ENCODE measurements at places on chromosomes 12 and 14.
A peak's percentile ranks its signal among the peaks of the same experiment; 100 is the strongest.

- no peak for DNase-seq
These were observed 60.6 kb downstream of the LGMN start for GRCh38 chr14:92687681-92688433.

GRCh38 chr14:103629503-103630121 lies 601 bp downstream of the KLC1 start:
- peak; percentile 84 for DNase-seq

- peak; percentile 62 for DNase-seq
These were observed 280.0 kb upstream of the RTL1 start for GRCh38 chr14:101183376-101184103.

- DNase-seq, result no peak
These were observed 90.5 kb downstream of the CHST11 start for GRCh38 chr12:104547235-104547634.

- no peak for DNase-seq
These were observed 198.9 kb downstream of the FBXL14 start for GRCh38 chr12:1395421-1395955.

DNA sequence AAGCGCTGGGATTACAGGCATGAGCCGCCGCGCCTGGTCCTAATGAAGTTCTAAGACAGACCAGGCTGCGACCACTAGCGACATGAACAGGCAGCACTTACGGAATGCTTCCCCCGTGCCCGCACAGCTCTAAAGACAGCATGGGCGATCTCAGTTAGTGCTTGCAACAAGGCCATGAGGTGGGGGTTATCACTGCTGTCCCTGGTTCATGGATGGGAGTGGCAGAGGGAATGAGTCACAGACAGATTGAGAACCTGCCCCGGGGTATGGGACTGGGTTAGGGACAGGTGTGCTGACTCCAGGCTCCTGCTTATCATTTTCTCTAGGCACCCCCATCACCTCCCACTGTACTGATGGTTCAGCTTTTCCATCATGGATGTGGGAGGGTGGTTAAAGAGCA lies 160.9 kb downstream of the VRK1 start:
- DNase-seq, result no peak

GRCh38 chr12:32975122-32975521 lies 78.5 kb upstream of the PKP2 start:
- no peak for DNase-seq

DNA sequence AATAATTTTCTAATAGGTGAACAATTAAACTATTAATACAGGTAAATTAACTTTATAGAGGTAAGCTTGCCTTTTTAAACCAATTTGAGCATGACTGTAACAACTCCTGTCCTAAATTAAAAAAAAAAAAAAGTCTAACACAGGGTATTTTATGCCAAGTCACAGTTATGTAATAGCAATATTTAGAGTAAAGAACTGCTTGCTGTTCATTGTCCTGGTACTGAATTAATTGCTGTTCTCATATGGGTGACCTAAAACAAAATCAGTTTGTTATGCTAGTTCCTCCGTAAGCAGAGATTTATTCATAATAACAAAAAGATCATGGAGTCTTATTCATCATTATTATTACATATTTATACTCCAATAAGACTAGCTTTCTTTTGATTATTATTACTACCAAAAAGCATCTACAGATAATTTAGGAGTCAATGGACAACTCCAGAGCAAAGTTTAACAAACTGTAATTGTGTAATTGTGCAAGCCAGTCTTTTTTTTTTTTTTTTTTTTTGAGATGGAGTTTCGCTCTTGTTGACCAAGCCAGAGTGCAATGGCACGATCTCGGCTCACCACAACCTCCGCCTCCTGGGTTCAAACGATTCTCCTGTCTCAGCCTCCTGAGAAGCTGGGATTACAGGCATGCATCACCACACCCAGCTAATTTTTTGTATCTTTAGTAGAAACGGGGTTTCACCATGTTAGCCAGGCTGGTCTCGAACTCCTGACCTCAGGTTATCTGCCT lies 98.3 kb downstream of the ITPR2 start:
- DNase-seq, result no peak

GRCh38 chr12:4277857-4278256 lies 4.3 kb downstream of the CCND2 start:
- no peak for DNase-seq

GRCh38 chr12:765840-766239 lies 13.5 kb downstream of the WNK1 start:
- no peak for DNase-seq

GRCh38 chr12:2137711-2138110 lies 84.9 kb downstream of the CACNA1C start:
- DNase-seq, result no peak

DNA sequence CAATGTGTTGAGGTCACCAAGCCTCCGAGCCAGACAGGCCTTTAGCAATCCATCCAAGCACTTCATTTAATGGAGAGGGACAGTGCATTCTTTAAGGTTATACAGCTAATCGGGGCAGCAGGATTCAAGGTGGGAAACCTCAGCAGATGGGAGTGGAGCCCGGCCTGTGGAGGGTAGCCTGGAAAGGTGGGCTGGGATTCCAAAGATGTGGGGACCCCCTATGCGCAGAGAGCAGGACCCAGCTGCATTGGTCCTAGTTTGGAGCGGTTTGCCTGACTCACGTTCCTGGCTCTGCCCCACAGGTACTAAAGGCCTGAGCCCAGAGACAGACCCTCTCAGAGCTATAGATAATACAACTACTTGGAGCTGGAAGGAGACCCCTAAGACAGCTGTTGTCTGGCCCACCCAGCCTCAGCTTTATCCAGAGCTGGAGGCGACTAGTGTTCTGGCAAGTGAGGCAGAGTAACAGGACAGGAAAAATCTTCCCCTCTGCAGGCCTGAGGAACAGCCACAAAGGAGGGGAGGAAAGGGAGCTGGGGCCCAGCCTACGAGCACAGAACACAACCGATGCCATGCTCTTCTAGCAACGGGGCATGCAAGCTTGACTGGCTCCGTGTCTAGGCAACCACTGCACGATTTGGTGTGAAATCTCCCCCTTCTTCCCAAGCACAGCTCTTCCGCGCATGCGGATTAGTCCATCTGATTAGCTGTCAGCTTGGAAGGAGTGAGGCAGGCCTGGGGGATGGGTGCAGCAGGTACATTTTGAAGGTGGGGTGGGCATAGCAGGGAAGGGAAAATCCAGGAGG lies 1.1 kb upstream of the MYH7 start:
- DNase-seq, result no peak

DNA sequence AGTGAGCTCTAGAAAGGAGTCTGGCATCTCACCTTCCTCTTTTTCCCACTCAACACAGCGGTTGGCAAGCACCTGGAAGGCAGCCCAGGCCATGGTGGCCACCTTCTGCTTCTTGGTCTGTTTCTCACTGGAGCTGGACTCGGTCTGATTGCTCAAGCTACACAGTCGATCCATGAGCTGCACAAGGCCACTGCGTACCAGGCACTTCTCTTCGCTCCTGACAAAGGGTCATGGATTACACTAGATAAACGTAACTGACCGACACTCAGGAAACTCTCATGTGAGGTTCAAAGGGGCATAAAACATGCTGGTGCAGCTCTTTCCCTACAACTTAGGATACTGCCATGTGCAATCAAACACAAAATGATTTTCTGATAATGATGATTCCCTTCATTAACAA lies 113.7 kb downstream of the TRAFD1 start:
- DNase-seq, result no peak

DNA sequence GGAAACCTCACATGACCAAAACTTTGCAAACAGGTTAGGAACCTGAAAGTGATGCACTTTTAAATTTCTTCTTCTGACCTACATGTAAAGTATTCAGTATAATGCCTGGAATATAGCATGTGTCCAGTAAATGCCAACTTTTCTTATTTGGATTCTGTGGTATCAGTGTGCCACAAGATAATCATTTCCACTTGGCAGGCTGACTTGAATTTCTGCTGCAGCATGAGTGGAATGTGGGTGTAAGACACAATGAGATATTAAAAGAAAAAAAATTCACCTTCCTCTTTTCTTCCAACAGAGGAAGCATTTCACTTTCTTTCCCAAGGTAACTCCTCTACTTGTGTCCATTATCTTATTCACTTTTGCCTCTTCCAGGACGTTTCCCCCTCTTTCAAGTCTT lies 141.9 kb upstream of the PRKD1 start:
- DNase-seq, result no peak

DNA sequence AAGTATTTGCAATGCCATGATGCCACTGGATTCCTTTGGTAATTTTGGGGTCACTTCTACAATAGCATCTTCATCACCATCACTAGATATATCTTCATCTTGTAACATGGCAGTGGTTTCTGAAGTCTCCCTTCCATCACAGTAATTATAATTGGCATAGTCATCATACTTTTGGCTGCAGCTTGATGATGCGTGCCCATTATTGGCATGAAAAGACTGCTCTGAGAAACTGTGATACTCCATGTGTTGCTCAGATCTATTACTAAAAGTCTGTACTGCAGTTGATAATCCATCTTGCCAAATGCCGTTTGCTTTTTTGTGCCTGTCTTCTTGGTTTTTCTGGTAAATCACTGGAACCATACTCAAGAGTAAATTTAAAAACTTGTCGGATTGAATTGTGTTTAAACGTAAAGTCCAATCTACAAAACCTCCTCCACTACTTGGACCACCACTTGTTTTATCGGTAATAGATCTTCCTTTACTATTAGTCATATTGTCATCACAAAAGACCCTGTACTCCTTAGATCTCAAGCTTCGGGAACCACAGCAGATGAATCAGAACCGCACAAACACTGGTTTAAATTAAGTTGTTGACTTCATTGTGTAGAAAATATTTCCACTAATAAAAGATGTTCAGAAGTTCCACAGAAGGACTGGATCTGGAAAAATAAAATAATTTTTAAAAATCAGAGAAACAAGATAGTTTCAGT lies 29.9 kb downstream of the SLC41A2 start:
- DNase-seq, result no peak

- peak; percentile 73 for DNase-seq
These were observed 859.8 kb downstream of the FSCB start for GRCh38 chr14:43647302-43647701.

- no peak for DNase-seq
These were observed 27.2 kb downstream of the KRT80 start for GRCh38 chr12:52164624-52165023.

- DNase-seq, result no peak
These were observed 276.1 kb upstream of the LMO3 start for GRCh38 chr12:16881986-16882570.

GRCh38 chr14:38310420-38310995 lies 54.6 kb upstream of the CLEC14A start:
- peak; percentile 56 for DNase-seq

DNA sequence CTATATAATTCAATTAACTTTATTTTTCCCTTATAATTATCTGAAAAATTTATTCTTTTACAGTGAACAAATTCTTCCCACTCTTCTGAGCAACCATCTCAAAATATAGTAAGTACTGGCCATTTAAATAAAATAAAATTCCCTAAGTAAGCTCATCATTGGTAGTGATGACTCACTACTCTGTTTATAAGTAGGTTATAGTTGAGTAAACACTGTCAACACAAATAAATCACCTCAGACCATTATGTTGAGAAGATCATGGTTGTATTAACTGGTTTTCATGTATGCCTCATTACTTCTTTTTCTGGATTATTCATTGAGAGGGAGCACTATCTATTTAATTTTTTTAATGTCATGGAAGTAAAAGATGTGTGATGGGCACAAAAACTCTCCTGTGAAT lies 220.5 kb downstream of the SEC23A start:
- DNase-seq, result no peak

DNA sequence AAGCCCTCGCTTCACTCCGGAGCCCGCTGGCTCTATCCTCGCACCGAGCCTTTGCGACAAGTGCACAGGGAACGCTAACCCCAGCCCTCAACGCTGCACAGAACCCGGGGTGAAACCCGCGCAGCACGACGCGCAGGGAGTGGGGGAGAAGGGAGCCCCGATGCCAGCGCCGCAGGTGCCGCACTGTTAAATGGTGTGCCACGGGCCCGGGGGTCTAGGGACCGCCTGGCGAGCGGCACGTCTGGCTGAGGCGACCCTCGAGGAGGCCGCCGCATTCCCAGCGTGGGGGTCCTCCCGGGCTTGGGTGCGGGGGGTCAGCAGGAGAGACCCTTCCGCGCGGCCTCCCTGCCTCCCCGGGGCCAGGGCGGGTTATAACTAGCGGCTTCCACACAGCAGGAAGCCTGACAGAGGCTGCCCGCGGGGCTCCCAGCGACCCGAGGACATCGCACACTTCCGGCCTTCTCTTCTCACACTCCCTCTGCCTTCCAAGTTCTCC lies 23.8 kb upstream of the LRTM2 start:
- peak; percentile 73 for DNase-seq

DNA sequence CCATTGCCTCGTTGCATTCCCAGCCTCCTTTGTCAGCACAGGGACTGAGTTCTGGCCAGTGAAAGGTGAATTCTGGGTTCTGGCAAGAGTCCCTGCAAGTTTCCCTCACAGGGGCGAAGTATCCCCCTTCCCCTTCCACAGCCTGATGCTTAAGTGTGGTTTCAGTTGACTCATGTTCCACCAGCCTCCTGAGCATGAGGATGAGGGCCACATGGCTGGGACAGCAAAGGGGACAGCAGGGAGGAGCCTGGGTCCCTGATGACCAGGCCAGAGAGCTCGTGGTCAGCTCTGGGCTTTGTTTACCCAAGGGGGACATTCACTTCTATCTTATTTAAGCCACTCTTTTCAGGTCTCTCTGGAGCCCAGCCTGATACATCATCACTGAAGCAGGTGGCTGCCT lies 36.5 kb downstream of the CACNA2D4 start:
- no peak for DNase-seq

- no peak for DNase-seq
These were observed 97.7 kb downstream of the PPM1A start for GRCh38 chr14:60346706-60347105.

GRCh38 chr14:63045612-63046320 lies 508 bp upstream of the KCNH5 start:
- DNase-seq, result no peak

- peak; percentile 98 for DNase-seq
These were observed at the start of gene DUSP6 for GRCh38 chr12:89352492-89353187. Gene DUSP6 (minus strand): TSS chr12:89352501. CDS start chr12:89352039, 462 bp downstream.

GRCh38 chr12:30980955-30981662 lies 54.6 kb downstream of the TSPAN11 start:
- DNase-seq, result no peak

DNA sequence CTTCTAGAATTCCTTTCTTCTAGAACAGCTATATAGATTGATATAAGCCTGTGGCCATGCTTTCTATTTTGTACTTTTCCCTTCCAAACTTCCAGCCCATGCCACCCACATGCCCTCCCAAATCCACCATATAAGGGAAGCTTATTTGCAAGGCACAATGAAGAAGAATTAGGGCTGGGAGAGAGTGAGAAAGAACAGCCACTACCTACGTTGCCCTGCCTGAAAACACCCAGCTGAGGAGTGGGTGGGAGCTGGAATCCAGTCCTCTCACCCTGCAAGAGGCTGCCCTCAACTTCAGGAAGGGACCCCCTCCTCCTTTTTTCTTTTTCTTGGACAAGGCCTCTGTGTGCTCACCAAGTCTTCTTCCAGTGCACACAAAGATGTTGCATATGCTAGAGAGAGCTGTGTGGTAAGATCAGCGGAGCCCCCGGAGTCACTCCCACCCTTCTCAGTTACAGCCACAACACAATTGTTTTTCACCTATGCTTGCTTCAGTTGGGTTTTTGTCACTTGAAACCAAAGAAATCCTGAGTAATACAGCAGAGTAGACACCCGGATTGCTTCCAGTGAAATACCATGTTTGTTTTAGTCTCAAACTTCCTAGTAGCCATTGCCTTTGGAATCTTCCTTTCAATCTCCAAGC lies 38.8 kb downstream of the CDKL1 start:
- DNase-seq, result no peak
